ENCODE measurements at places on chromosomes 12 and 14.

DNA sequence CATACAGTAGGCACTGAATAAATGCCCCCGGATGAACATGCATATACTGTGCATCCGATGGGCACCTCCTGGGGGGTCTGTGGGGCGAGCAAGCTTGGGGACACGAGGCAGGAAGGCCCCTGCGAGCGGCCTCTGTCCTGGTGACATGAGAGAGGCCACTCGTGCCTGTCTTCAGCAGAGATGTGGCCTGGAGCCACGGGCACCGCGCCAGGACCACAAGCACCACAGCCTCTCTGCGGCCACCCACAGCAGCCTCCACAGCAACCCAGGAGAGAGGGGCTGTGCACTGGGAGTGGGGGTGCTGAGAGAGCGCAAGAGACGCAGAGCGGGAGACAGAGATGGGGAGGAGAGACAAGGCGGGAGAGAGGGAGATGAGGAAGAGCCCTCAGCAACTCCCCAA is 118.5 kb downstream of the RFLNA start:
- DNase-seq: no peak

- no peak for DNase-seq
Observed at GRCh38 chr12:86261578-86261977, 5.4 kb upstream of the MGAT4C start.

DNA sequence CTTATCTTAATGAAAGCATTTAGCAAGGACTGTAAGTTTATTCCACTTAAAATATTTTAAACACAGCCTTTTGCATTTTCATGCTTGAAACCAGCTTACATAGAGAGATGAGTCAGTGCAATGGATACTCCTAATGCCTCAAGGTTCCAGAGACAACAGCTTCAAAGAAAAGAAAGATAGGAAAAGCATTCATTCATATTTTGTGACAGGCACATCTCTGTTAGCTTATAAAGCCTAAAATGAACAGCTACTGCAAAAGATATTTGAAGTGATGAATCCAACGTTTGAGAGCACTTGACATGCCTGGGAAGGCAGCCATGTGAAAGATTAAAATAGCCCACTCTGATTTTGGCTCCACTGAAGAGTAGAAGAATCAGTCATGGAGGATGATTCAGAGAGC is 814.5 kb downstream of the RPS29 start:
- no peak for DNase-seq

- DNase-seq: no peak
Observed at GRCh38 chr12:58633479-58633878, 286.8 kb downstream of the LRIG3 start.

DNA sequence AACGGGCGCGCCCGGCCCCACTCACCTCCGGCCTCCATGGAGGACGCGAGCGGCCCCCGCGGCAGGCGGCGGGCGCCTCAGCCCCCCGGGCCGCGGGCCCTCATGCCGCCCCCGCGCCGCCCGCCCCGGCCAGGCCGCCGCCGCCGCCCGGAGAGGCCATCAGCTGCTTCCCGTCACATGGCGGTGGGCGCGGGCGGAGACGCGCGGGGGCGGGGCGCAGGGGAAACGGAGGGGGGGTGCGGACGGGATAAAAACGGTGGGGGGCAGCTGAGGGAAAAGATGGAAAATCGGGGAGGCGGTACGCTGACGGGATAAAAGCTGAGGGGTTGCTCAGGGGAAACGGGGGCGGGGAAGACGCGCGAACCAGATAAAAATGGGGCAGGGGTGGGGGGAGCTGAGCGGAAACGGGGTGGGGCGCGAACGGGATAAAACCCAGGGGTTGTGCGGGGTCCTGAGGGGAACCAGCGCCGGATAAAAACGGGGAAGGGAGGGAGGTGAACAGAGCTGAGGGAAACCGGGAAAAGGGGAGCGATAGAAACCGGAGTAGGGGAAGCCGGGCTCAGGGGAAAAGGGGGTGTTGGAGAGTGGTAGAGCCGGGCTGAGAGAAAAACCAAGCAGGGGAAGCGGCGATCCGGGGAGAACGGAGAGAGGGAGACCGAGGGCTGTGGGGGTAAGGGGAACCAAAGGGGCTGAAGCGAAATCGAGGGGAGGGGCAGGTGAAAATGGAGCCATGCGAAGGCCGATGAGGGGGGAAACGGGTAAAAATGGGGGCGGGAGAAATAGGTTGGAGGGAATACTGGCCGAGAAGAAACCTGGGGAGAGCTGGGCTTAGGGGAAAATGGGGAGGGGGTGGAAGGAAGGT is at the start of gene WSB2:
Gene WSB2 (minus strand): TSS at position 169 of the 862 bp plus-strand sequence. CDS start 131 bp downstream, at position 38.
- peak; percentile 77 for DNase-seq

All from activated T-cell treated with anti-CD3 and anti-CD28 coated beads, Interleukin-2, amount 50 U/mL, for 24 hours (primary cell).